ENCODE measurements at places on chromosomes 1 and 21.

DNA sequence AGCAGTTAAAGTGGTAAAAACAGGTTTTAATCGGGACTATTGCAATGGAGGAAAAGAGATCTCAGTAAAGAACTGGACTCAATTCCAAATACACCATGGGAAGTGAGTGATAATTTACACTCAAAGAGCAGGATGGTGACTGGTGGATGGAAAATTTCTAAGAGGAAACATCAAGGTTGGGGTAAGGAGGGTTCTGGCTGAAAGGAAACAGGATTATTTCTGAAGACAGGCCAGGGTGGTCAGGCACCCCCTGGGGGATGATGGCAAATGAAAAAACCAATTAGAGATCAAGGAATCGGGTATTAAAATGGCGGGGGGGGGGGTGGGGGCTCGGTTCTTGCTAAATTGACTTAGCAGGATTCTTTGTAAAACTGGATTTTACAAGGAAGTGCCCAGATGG, 12.3 kb upstream of the HSD11B1 start:
- DNase-seq: no peak

DNA sequence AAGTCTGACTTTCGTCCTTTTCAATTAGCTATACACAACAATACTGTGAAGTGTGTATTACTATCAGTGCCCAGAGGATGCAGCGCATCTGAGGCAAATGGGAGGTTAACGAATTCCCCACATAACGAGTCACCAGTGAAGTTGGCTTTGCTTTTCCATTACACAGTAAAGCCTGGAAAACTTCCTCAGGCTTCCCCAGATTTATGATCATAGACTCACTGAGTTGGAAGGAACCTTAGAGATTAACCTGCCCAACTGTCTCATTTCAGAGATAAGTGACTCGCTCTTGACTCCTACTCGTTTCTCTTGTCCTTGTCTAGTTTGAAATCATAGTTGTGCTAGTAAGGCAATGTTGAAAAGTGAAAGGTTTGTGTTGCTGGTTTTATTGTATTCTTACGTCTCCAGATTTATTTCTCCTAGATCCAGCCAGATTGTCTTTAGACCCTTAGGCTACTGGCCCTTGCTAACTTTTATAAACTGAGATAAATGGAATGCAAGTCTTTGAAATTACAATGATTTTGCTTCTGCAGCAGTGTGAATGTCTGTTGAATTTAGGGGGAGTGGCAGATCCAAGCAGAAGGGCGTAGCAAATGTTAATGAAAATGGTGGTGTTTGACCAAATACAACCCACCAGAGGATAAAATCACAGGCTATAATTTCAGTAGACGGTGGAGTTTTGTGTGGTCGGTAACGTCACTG, 17.3 kb downstream of the S1PR1 start:
- DNase-seq: no peak

DNA sequence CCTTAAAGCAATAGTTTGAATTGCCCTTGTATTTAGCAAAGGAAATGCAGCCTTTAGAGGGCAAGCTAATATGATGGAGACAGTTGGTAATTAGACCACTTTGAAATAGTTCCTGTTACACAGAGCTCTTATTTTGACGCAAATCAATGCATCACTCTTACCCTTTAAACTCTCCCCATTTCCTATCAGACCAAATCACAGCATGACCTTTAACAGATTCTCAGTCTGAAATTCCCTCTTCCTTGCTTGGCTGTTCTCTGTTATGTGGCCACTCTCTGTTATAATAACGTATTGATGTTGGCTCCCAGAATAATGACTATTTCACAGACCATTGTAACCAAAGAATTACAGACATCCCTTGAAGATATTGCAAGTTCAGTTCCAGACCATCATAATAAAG, 66.9 kb upstream of the NGF start:
- no peak for DNase-seq

- DNase-seq: no peak
These were observed 20.5 kb downstream of the COL6A1 start for GRCh38 chr21:46001821-46002681.

- DNase-seq: no peak
These were observed 78.5 kb upstream of the ADAMTS5 start for GRCh38 chr21:27045281-27045985.

GRCh38 chr1:177200290-177200689, 29.5 kb downstream of the BRINP2 start:
- no peak for DNase-seq

- DNase-seq: no peak
These were observed 139.0 kb downstream of the DPYD start for GRCh38 chr1:97781762-97782337.

DNA sequence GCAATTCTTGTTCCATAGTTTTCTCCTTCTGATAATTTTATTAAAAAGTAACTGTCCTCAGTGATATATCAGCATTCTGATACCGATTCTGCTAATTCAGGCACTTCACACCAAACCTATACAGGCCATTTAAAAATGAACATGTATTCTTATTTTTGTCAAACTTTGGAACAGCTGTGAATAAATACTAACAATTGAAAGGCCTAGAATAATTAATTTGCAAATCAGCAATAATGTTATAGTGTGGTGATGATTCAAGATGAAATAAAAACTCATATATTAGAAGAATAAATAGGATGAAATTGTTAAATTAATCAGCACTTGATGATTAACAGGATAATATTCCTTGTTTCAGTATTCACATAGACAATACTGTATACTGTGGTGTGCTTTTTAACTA, 9.9 kb downstream of the CDKN2C start:
- no peak for DNase-seq

DNA sequence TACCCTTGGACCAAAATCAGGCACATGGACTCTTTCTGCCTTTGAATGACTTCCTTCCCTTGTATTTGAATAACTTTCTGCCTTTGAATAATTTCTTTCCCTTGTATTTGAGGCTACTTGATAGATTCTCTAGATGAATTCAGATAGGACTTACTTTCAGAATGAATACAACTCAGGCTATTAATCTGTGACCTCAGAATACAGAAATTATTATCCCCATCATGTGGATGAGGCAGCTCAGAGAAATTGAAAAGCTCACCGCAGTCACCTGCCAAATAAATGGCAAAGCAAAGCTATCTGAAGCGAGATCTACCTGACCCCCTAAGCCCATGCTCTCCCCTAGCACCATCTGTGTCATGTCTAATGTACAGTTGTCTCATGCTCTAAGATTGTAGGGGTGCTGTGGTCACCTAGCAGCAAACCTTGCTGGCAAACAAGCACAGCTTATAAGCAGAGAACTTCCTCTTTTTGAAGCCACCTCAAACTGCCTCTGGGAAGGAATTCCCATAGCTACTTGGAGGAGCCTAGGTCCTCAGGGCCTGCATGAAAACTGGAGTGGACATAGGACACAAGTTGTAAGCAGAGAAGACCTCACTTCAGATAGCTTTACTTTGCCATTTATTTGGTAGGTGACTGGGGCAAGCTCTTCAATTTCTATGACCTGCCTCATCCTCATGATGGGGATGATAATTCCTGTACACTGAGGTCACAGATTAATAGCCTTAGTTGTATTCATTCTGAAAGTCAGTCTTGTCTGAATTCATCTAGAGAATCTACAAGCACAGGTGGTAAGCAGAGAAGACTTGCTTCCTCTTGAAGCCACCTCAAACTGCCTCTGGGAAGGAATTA, 66.1 kb downstream of the FASLG start:
- DNase-seq: no peak

- DNase-seq: no peak
These were observed 636.4 kb downstream of the USP25 start for GRCh38 chr21:16366207-16366606.

- DNase-seq: no peak
These were observed 24.5 kb upstream of the MEF2D start for GRCh38 chr1:156525071-156525501.

DNA sequence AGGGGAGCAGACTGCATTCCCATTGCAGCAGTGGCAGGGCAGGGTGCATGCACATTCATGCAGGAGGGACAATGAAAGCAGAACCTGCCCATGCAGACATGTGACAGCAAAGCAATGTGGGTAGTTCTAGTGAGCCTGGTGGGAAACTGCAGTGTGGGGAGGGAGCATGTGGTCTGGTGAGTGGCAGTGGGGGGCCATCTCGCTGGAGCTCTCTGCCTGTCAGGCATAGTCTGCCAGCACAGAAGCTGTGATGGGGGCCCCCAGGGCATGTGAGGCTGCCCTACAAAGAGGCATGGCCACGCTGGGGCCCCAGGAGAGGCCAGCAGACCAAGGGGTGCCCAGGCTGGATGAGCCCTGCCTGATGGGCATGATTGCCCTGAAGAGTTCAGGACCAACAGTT, 579.7 kb downstream of the PTPRC start:
- DNase-seq: no peak

DNA sequence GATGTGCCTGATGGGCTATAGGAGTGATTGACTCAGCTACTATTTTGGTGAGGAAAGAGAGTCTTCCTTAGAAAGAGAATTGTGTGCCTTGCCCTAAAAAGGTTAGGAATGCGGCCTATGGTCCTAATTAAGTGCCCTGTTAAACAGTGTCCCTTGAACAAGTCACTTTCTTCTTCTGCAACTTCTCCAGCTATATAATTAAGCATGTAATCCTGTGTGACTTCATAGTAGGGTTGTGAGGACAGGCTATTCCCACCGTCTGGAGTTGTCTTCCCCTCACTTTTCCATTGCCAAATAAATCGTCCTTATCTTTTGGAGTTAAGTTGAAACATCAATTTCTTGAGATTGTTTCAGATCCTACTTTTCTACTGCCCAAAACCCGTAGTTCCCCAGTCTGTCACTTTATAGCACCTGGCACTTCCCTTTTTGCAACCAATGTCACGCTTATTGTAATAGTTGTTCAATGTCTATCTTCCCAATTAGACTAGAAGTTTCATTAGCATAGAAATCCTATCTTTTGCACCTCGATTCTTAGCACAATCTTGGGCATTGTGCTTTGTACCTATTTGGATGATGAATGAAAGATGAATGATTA, 27.6 kb upstream of the SLC16A1 start:
- DNase-seq: no peak

DNA sequence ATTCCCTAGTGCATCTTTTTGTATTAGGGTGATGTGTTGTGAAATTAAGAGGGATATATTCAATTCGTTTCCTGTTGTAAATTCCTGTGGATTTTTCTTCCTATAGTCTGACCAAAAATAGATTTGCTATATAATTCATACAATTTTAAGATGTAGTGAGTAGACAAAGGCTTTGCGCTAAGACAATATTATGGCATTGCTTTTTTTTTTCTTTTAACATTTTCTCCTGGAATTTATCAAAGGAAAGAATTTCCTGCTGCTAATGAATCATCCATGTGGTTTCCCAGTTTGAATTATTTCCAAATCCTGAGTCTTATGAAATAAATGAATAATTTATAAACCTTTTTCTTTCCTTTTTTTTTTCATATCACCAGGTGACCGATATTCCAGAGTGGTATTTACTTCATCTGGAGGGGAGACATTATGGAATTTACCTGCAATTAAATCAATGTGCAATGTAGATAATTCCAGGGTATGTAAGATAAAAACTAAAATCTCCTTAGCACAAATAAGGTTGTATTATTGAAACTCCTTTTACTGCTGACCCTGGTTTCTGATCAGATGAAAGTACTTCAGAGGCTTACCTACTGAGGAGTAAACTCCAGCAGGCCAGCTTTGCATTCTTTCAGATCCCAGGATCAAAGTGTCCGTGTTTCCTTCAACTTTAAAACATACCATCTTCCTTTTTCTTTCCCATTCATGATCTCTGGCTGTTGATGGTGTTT, 148.4 kb downstream of the TLR5 start:
- DNase-seq: no peak

GRCh38 chr1:241950390-241950789, 7.2 kb upstream of the BECN2 start:
- no peak for DNase-seq

- no peak for DNase-seq
These were observed 19.4 kb upstream of the CLIC6 start for GRCh38 chr21:34649400-34649799.

DNA sequence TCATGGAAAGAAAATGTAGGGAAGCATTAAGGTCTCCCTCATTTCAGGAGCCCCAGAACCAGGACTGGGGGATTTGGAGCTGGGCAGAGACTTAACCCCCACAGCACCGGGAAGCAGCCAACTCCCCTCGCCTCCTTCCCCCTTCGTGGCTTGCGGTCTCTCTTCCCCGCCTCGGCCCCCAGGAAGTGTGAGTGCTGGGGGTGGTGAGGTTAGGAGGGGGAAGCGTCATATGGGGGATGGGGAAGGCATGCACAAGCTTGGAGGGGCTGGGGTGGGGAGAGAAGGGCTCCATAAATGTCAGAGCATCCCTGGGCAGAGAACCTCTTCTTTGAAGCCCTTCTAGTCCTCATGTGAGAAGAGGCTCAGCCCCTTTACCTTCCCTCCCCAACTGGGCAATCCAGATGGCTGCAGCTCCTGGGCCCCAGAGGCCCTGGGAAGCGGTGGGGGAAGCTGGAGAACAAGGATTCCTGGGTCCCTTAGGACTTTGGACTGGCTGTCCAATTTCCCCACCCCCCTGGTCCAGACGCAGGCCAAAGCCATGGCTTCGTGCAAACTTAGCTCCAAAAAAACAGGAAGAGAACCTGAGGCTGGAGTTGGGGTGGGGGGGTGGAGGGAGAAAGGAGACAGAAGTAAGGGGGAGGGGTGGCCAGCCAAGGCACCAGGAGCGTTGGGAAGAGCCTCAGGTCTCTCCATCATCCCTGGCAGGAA, 7.8 kb downstream of the ZBTB7B start:
- no peak for DNase-seq

DNA sequence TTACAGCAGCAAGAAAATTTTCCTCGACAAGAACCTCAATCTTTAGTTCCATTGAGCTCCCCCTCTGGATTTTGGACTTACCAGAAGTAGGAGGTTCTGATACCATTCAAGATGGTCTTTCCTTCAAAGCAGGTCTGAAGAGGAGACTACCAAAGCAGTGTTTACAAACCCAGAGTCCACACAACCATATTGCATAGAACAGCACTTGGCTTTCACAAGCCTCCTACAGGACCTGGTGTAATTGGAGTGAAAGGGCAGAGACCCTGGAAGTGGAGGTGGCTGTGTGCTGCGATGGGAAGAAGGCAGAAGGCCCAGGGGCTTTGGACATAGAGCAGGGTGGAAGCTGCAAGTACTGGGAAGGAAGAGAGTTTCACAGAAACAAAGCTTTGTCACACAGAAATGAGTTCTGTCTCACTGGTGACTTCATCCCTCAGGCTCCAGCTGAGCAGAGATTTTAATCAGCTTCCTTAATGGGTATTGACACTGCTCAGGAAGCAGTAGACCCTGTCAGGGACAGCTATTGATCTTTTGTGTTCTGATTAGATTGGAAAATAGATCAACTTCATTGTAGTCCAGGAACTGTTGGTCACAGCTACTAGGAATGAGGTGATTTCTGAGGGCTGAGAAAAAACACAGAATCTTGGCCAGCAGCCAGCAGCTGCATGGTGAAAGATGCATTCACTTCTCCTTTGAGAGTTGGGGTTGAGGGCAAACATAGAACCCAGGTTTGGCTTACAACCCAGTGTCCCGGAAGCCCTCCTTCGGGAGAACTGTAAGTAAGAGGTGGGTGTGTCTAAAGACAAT, 124.0 kb downstream of the SYT2 start:
- no peak for DNase-seq

- no peak for DNase-seq
These were observed 4.9 kb upstream of the S100A8 start for GRCh38 chr1:153395776-153396175.

DNA sequence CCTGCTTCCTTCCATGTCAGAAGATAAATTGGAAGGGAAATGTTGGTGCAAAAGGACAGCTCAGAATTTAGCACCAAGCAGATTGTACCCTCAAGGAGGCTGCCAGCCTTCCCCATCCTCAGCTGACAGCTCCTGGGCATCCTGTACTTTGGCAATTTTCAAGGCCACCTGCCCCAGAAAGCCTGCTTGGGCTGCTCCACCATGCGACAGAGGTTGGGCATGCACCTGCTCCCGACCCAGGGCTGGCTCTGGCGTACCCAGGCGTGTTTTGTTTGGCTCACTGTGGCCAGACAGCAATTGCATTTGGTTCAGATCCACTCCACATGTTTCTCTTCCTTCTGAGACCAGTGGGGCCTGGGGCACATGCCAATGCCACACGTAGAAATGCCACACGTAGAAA, 547.8 kb downstream of the NPHP4 start:
- no peak for DNase-seq
